Tongue (tissue), 3 donors: ENCODE measurements at places on chromosomes 11 and 22. TPM values are rescaled to one million over a fixed set of nuclear protein-coding genes. Genes with fewer than 3 reads are reported as not detected.

SYTL2 gene
- 65.8 TPM for total RNA-seq

CCDC87 gene
- total RNA-seq = 0.10 TPM

SLC5A1 gene
- total RNA-seq = 2.4 TPM

USH1C gene
- 4.3 TPM for total RNA-seq

CHST1 gene
- 5.6 TPM for total RNA-seq

RIMBP3C gene
- total RNA-seq = not detected

P4HA3 gene
- 1.8 TPM for total RNA-seq

TMPRSS6 gene
- total RNA-seq = not detected

PIK3IP1 gene
- 16.7 TPM for total RNA-seq

OR6A2 gene
- 0.10 TPM for total RNA-seq

RBMXL2 gene
- total RNA-seq = not detected

DEFB131B gene
- not detected for total RNA-seq

CCDC116 gene
- total RNA-seq = not detected

SLC22A6 gene
- not detected for total RNA-seq

OR4A16 gene
- not detected for total RNA-seq

SMIM38 gene
- total RNA-seq = 0.51 TPM

CNGA4 gene
- not detected for total RNA-seq

WNT7B gene
- total RNA-seq = 6.2 TPM

MS4A7 gene
- total RNA-seq = 8.5 TPM

KRTAP5-8 gene
- not detected for total RNA-seq

PSMD13 gene
- 95.1 TPM for total RNA-seq

PANX3 gene
- total RNA-seq = not detected

LRRN4CL gene
- 33.8 TPM for total RNA-seq

PRG3 gene
- total RNA-seq = 0.41 TPM

FDXACB1 gene
- total RNA-seq = 3.7 TPM

OR52E8 gene
- total RNA-seq = not detected

CDC45 gene
- 6.3 TPM for total RNA-seq
